Renal cortical epithelial cell (primary cell): ENCODE measurements at places on chromosomes 16 and 17.
A peak's percentile ranks its signal among the peaks of the same experiment; 100 is the strongest.

DNA sequence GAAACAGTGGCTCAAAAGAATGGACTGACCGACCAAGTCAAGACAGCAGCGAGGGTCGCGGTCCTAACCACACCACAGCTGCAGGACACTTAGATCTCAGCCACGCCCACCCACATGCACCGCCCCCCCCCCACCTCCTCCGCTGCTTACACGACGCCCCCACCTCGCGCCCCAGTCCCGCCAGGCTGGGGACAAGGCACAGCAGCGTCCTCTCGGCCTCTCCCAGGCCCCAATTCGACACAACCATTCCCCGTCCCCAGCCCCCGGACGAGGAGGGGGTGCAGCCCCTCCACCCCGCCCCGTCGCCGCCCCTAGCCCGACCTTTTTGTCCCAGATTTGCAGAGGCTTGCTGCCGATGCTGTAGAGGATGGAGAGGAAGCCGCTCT, 477 bp downstream of the CFAP20 start:
- no peak for DNase-seq

- no peak for DNase-seq
These were observed 1.6 kb downstream of the KCNG4 start for GRCh38 chr16:84237994-84238750.

DNA sequence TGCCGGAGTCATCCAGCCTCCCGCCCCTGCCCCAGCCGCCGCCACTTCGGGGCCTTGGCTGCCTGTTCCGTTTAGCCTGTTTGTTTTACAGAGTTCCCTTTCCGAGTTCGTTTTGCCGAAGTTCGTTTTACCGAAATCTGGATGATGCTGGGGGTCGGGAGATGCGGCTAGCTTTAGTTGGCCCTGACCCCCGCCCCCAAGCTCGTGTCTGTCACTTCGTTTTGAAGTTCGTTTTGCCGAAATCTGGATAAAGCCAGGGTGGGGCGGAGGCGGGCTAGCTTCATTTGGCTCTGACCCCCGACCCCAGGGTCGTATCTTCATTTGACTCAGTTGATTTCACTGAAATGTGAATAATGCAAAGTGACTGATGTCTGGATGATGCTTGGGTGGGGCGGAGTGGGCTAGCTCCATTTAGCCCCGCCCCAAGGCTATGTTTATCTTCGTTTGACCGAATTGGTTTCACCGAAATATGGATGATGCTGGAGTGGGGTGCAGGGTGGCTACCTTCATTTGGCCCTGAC, 591 bp downstream of the PSMD7 start:
- no peak for DNase-seq

DNA sequence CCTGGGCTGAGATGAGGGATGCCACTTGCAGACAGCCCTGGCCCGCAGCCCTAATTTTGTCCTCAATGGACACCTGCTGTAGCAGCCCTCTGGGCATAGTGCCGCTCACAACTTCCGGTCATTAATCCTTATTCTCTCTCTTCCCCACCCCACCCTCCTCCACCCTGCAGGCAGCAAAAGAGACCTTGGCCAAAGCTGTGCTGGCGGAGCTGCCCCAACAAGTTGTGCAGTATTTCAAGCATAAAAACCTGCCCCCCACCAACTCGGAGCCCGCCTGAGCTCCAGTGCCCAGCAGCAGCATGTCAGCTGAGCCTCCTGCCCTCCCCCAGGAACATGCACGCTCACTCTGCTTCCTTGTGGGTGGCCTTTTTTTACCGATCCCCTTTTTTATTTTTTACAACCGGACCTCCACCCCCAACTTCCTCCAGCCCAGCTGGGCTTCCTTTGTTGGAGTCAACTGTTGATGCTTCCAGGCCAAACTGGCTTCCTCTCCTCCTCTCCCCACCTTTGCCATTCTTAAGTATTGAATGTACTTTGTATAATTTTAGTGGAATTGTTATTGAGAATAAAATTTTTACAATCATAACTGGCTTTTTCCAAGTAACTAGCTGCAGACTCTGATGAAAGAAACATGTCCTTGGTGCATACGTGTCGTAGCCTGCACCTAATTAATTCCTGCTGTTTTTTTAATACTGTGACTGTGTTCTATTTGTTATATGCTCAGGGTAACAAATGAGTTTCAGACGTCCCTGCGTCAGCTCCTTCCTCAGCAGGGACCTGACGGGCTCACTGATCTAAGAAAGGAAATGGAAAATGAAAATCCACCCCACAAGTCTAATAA, 38.2 kb downstream of the PSME3IP1 start:
- DNase-seq, result no peak

DNA sequence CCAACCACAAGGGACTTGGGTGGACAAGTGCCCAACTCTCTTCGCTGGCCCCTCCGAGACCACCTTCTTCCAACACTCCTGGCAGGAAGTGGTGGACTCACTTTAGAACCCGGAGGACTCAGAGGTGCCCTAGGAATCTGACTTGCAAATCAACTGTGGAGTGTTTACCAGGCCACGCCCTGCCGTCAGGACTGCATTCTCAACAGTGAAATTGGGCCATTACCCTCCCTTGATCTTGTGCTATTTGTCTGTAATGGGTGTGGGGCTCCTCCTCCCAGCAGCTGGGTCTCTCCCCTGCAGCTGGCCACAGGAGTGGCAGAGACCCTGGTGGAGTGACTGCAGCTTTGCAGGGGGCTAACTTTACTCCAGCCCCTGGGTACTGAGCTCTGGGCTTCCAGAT, 212.2 kb upstream of the RPL38 start:
- DNase-seq, result no peak

DNA sequence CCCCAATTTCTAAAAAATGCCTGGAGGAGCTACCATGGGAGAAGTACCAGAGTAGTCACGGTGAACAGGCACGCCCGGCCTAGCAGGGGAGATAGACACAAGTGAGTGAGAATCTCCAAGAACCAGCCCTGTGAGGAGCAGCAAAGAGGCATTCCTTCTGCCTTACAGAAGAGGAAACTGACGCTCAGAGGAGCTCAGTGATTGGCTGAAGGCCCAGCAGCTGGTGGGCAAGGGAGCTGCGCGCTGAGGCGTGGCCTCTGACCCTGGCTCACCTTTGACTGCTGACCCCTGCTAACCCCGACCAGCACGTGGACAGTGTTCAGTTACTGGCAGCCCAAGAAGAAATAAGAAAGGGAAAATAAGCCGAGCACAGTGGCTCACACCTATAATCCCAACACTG, 1.8 kb downstream of the C16orf96 start:
- peak; percentile 13 for DNase-seq

GRCh38 chr17:70368011-70368410, 198.7 kb downstream of the KCNJ2 start:
- no peak for DNase-seq

DNA sequence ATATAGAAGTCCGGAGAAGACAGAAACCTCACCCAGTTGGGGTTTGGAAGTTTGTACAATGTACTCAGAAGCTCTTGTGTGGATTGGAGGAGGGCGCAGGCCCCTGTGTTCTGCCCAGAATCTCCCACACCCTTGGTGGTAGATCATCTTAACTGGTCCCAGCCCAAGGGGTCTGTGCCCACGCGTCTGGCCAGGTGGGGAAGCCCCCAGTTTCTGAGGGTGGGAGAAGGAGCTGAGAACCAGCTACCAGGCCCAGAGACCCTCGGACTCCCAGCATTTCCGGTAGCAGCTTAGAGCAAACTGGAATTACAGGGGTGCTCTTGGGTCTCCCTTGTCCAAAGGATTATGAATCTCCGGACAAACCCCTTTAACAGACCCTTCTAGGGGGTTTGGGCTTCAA, 2.3 kb upstream of the PPP1R9B start:
- DNase-seq, result no peak

- DNase-seq, result no peak
These were observed 344.7 kb downstream of the CA10 start for GRCh38 chr17:51813784-51814174.

- DNase-seq, result no peak
These were observed 4.5 kb upstream of the PHAF1 start for GRCh38 chr16:67105246-67105645.

GRCh38 chr17:17839791-17840707, 3.3 kb upstream of the SREBF1 start:
- peak; percentile 79 for DNase-seq

GRCh38 chr17:39867880-39868553, at the start of gene ZPBP2:
TSS of gene ZPBP2 (plus strand) at chr17:39868202. CDS start at chr17:39868355, 153 bp downstream.
- no peak for DNase-seq

DNA sequence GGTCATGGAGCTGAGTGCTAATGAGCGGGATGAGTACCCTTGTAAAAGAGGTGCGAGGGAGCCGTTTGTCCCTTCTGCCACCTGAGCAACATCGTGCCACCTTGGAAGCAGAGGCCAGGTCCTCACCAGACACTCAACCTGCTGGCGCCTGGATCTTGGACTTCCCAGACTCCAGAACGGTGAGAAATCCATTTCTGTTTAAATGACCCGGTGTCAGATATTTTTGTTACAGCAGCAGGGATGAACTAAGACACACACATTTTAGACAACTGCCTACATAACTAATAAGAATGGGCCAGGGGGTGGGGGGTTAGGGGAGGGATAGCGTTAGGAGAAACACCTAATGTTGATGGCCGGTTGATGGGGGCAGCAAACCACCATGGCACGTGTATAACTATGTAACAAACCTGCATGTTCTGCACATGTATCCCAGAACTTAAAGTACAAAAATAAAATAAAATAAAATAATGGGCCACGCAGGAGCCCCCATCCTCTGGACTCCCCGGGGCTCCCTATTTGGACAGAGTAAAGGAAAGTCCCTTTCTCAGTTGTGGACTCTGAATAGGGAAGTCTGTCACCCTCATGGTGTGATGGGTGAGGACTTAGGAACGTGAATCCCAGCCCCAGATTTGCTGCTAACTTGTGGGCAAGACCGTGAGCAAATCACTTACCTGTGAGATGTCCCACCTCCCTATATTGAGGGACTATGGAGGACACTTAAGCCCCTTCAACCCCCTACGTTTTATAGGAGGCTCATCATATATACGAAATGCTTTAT, 60.6 kb upstream of the DNAH17 start:
- DNase-seq, result no peak

DNA sequence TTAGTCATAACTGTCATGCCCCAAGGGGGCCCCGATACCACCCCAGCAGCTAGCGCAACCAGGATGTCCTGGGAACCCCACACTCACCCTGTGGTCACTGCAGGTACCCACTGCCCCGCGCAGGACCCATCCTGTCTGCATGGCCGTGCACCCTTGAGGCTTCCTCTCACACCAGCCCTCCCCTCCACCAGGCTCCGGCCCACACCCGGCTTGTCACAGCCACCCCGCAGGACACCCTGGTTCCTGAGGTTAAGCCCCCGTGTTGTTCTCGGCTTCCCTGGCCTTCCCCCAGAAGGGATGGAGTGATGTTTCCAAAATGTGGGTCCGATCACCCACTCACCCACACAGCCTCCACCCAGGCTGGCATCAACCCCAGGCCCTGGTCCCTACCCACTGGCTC, 7.5 kb downstream of the DNASE1L2 start:
- no peak for DNase-seq

DNA sequence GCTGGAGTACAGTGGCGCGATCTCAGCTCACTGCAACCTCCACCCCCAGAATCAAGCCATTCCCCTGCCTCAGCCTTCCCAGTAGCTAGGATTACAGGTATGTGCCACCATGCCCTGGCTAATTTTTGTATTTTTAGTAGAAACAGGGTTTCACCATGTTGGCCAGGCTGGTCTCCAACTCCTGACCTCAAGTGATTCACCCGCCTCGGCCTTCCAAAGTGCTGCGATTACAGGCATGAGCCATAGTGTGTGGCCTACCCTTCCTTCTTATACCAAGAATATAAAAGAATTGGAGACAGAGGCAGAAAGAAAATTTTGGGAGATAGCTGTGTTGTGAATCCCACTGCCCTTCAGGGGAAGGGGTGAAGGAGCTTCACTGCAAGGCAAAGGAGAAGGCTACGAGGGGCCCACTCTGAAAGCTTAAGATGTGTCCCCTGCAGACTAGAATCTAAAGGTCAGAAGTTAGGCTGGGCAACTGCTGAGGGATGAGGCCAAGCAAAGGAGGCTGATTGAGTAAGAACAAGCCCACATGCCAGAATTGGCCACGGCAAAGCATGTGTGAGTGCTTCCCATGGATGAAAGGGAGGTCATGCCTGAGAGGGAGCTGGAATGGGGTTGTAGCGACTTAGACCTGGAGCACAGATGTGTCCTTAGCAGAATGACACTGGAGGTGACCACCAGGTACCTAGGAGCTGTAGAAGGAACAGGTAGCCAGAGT, 8.4 kb upstream of the CRYBA1 start:
- DNase-seq, result peak; percentile 61

GRCh38 chr17:38453951-38454421, 25.7 kb downstream of the ARHGAP23 start:
- peak; percentile 40 for DNase-seq

- DNase-seq, result peak; percentile 82
These were observed 75.0 kb downstream of the RPTOR start for GRCh38 chr17:80619535-80620235.
